Small intestine (tissue), 16 donors: ENCODE measurements at places on chromosomes 3 and 15. TPM values are rescaled to one million over a fixed set of nuclear protein-coding genes. Genes with fewer than 3 reads are reported as not detected.

GHRL gene
- polyA plus RNA-seq: 10.8 TPM

CX3CR1 gene
- not detected for polyA plus RNA-seq

IL20RB gene
- polyA plus RNA-seq: 0.58 TPM

CD200 gene
- polyA plus RNA-seq: 1.1 TPM

OR5H6 gene
- polyA plus RNA-seq: not detected

INKA1 gene
- 2.7 TPM for polyA plus RNA-seq

GOLGA6D gene
- polyA plus RNA-seq: not detected

SGO1 gene
- polyA plus RNA-seq: 5.1 TPM

RTP3 gene
- 0.06 TPM for polyA plus RNA-seq

CKMT1B gene
- polyA plus RNA-seq: 102 TPM

FILIP1L gene
- polyA plus RNA-seq: 20.4 TPM

FGD5 gene
- 3.1 TPM for polyA plus RNA-seq

OR5K2 gene
- polyA plus RNA-seq: not detected

CYP8B1 gene
- polyA plus RNA-seq: not detected

C3orf20 gene
- polyA plus RNA-seq: not detected

TEX9 gene
- polyA plus RNA-seq: 7.3 TPM

SNX33 gene
- 19.8 TPM for polyA plus RNA-seq

VEPH1 gene
- not detected for polyA plus RNA-seq

CATSPER2 gene
- polyA plus RNA-seq: 10.5 TPM

SIDT1 gene
- 0.45 TPM for polyA plus RNA-seq

GABRB3 gene
- 2.0 TPM for polyA plus RNA-seq

RETNLB gene
- polyA plus RNA-seq: not detected

SKOR1 gene
- 0.81 TPM for polyA plus RNA-seq

ZBED2 gene
- polyA plus RNA-seq: 0.04 TPM

FANCD2OS gene
- not detected for polyA plus RNA-seq

SLC15A2 gene
- 0.34 TPM for polyA plus RNA-seq

BCL2A1 gene
- polyA plus RNA-seq: 6.7 TPM

SUSD5 gene
- 0.21 TPM for polyA plus RNA-seq

MESP2 gene
- 0.39 TPM for polyA plus RNA-seq

CYP1A1 gene
- polyA plus RNA-seq: 0.04 TPM

C3orf62 gene
- 4.5 TPM for polyA plus RNA-seq

SEC62 gene
- 50.5 TPM for polyA plus RNA-seq

VIPR1 gene
- polyA plus RNA-seq: 71.3 TPM

MUC13 gene
- polyA plus RNA-seq: 1,389 TPM

FES gene
- polyA plus RNA-seq: 17.2 TPM

CHRNA3 gene
- polyA plus RNA-seq: not detected

MITF gene
- polyA plus RNA-seq: 1.6 TPM

DBR1 gene
- 6.5 TPM for polyA plus RNA-seq

STRC gene
- polyA plus RNA-seq: 3.6 TPM

FETUB gene
- not detected for polyA plus RNA-seq

IL5RA gene
- 0.81 TPM for polyA plus RNA-seq

RARRES1 gene
- 165 TPM for polyA plus RNA-seq

CCDC51 gene
- 22.6 TPM for polyA plus RNA-seq

EXD1 gene
- polyA plus RNA-seq: 0.27 TPM

PSMA4 gene
- polyA plus RNA-seq: 333 TPM

DUOX2 gene
- polyA plus RNA-seq: not detected

DAPK2 gene
- polyA plus RNA-seq: 10.3 TPM

P2RY14 gene
- polyA plus RNA-seq: not detected

CDHR4 gene
- polyA plus RNA-seq: 0.15 TPM

SLC12A8 gene
- polyA plus RNA-seq: 0.81 TPM

OXTR gene
- 0.22 TPM for polyA plus RNA-seq

ARNT2 gene
- polyA plus RNA-seq: 0.45 TPM

CLDN1 gene
- not detected for polyA plus RNA-seq

EXOG gene
- polyA plus RNA-seq: 1.3 TPM

TMEM45A gene
- polyA plus RNA-seq: 6.9 TPM
